ENCODE measurements at places on chromosomes 1 and 21.

DNA sequence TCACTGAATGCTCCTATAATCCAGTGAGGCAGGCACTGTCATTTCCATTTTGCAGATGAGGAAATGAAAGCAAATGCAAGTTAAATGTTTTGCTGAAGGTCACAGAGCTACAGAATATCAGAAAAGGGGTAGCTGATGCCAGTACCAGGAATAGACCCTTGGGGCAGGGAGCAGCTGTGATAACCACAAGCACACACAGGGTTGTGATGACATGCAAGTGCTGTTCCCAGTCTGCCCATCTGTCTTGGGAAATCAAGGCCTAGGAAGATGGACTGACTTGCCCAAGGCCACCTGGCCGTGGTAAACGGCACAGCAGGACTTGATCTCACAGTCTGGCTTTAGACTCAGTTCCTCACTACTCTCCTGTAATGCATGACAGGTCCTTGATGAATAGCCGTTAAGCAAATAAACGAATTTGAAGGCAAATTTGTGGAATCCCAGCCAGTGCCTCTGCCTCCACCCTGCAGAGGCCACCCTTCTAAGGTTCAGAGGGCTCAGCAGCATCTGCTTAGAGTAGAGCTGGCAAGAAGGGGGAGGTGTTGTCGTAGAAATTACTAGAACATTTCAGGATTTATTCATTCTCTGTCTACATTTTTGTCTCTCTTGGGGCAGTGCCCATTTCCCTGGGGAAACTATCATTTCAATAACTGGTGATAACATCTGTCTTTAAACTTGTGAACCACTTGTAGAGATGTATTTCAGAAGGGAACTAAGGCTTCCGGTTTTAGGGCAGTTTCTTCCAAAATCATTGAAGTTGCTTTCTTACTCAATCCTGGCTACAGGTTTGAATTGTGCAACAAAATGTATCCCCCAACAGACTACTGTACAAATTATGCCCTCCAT is 53.2 kb upstream of the MRPS6 start:
- DNase-seq: no peak

GRCh38 chr1:62308606-62309005 is 10.6 kb downstream of the KANK4 start:
- DNase-seq: no peak

DNA sequence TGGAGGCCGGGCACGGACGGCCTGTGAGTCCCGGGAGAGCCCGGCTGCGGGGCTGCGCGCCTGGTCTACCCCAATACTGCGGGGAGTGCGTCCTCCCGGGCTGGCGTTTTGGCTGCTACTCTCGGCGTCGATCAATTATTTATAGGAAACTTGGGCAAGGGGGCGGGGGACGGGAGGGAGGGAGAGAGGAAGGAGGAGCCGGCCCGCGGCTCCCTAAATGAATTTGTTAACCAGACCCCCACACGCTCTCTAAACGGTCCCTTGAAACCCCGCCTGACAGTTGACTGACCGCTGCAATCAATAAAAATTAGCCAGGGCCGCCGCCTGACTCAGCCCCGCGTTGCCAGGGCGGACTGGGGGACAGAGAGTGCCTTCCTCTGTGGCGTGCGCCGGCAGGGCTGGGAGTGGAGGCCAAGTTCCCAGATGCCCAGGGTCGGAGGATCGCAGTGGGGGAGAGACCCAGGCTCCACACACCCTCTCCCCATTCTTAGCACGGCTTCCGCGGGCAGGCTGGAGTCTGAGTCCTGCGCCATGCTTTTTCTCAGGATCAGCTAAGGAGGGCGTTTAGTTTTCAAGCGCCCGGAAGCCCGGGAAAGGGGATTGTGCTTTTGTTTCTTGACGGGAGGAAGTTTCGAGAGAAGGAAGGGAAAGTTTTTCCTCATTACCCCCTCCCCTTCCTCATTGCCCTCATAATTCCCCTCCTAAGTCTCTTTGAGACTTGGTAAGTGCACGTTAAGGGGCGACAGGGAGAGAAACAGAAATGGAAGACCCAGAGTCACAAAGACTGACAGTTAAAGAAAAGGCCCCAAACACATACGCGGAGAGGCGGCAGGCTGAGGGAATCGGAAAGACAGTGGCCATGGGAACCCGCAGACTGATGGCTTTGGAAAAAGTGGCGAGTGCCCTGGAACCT is 6.2 kb downstream of the PAX7 start:
- DNase-seq: no peak

DNA sequence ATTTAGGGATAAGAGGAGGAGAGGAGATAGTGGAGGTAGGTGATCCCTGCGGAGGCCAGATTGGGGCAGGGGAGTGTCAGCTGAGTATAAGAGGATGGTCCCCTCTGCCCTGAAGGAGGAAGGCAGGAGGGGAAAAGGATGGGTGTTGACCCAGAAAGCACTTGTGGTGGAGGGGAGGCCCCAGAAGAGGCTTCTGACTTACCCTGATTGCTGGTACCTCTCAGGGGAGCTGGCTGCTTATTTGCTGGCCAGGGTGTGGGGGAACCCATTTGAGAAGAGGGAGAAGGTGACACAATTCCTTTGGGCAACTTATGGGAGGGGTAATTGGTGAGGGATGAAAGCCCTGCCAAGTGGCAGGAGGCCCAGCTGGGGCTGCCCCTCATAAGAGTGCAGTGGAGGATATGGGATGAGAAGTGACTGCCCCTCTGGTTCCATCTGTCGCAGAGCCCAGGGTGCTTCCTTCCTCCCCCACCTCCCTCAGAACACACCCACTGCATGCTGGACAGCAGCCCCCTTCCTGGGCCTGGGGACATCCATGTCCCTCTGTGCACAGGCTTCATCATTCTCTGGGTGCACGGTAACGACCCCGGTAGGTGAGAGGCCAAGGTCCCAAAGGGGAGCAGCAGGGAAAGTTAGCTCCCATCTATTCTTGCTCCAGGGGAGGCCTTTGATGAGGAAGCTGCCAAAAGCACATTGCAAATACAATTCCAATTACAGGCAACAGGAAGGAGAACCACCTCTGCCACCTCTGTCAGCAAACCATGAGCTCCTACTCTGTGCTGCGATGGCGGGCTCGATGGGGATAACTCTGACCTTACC is 1.4 kb upstream of the PCSK9 start:
- no peak for DNase-seq

DNA sequence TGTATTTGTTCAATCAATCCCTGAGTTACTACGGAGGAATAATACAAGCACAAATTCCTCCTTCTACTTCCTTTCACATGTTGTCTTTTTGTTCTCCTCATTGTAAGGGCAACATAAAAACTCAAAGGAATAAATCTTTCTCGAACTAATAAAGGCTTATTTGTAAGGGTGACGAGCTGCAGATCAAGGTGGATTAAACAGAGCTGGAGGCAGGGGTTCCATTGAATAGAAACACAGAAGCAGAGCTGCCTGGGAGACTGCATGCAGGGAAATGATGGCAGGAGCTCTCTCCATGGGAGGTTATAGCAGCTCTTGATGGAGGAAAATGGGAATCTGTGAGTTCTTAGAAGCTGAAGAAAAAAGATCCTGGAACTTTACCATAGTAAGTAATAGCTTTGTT is 160.2 kb downstream of the CYYR1 start:
- no peak for DNase-seq

DNA sequence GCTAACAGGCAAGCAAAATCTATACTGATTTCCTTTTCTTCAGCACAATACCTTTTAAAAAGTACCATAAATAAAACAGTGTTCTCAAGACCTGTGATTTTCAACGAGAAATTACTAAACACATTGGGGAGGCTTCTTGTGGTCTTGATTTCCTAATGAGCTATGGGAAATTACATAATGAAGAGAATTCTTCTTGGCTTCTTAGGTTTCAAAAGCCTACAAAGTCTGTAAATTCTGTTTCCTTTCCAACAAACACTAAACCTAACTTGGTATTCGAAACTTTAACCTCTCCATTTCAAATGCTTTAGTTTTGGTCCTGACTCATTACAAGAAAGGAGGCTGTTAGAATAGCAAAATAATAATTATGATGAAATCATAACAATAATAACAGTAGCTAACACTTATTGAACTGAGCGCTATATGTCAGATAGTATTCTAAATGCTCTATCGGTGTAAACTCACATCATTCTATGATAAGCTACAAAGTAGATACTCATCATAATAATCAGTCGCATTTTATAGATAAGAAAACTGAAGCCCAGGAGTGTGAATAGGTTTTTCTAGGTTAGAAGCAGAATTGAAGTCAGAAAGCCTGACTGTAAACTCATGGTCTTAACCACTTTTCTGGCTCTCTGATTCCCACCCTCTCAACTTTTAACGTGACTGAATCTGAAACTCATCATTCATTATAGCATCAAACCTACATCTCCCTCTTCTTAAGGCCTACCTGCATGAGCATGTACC is 486.7 kb downstream of the SMYD3 start:
- no peak for DNase-seq

- DNase-seq: no peak
Observed at GRCh38 chr1:3683992-3684391, 31.7 kb downstream of the TP73 start.

GRCh38 chr1:55276671-55277376 is 61.7 kb upstream of the USP24 start:
- no peak for DNase-seq
